A549 treated with ZK216348 at 1 μM for 4 hours (cell line): ENCODE measurements at places on chromosomes 7 and 10. TPM values are rescaled to one million over a fixed set of nuclear protein-coding genes. Genes with fewer than 3 reads are reported as not detected.

Gene AOAH
- not detected in 5 replicates for total RNA-seq

Gene SLC26A3
- total RNA-seq: not detected in 5 replicates

Gene ADAMTS14
- 0.05 to 0.14 TPM (median 0.07 TPM) in 4 of 5 replicates, not detected in the other for total RNA-seq

Gene PANK1
- total RNA-seq: 4.6 to 7.9 TPM (median 7.2 TPM) in 5 replicates

Gene SEMA3D
- total RNA-seq: 0.13 TPM in 1 of 5 replicates, not detected in the others

Gene STAMBPL1
- 28.2 to 34.8 TPM (median 32.1 TPM) in 5 replicates for total RNA-seq

Gene JAZF1
- 4.6 to 6.3 TPM (median 5.7 TPM) in 5 replicates for total RNA-seq

Gene ABCB1
- 0.09 TPM in 1 of 5 replicates, not detected in the others for total RNA-seq
